Dorsolateral prefrontal cortex (tissue), 122 donors: ENCODE measurements at places on chromosomes 12 and 14. TPM values are rescaled to one million over a fixed set of nuclear protein-coding genes. Genes with fewer than 3 reads are reported as not detected.
A peak's percentile ranks its signal among the peaks of the same experiment; 100 is the strongest.

SSPN gene
- 42.1 TPM for total RNA-seq

P3H3 gene
- total RNA-seq = 34.5 TPM

ACRBP gene
- 1.4 TPM for total RNA-seq

C12orf50 gene
- total RNA-seq = 0.18 TPM

CLEC1B gene
- total RNA-seq = not detected

ENDOU gene
- total RNA-seq = 2.5 TPM

ALG10B gene
- total RNA-seq = 10.3 TPM

SMIM41 gene
- not detected for total RNA-seq

KLHL33 gene
- 0.67 TPM for total RNA-seq

GALNT6 gene
- 22.7 TPM for total RNA-seq

DNA sequence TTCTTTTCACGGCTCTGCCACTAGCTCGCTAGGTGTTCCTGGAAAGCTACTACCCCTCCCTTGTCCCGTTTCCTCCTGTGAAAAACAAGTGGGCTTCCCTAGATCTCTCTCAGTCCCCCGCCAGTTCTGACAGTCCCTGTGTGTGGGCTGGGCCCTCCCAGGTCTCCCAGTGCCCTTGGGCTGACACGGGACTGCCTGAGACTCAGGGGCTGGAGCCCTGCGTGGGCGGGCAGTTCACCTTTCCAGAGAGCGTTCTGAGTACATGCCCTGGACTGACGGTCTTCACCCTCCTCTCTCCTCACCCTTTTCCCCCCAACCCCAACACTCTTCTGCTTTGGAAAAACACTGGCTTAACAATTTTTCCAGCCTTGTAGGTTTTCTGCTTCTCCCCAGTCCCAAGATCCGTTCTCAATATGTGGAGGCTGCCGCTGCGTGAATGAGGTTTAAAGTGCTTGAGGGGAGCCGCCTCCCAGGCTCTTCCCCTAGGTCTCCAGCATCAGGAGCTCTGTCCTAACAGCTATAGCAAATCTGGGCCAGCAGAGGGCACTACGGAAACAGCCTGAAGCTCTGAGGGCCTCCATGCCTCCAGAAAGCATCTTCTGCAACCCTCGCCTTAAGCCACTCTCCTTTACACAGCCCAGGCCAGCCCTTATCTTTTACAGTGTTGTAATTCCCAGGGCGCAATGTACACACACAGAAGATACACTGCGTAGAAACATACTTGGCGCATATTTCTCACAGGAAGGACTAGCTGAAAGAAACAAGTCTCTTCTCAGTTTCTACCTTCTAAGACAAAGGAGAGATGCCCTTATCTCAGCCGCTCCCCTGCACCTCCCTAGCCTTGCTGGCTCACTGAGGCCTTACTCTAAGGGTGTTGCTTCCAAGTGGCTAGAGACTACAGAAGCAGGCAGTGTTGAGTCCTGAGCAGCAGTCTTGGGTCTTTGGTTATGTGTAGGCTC is 10.4 kb upstream of the DCD start:
- DNase-seq = no peak

GRCh38 chr14:64990939-64991338 is 4.2 kb downstream of the FNTB start:
- no peak for DNase-seq

- DNase-seq = no peak
Observed at GRCh38 chr12:69225251-69225910, 14.0 kb upstream of the CPSF6 start.

DNA sequence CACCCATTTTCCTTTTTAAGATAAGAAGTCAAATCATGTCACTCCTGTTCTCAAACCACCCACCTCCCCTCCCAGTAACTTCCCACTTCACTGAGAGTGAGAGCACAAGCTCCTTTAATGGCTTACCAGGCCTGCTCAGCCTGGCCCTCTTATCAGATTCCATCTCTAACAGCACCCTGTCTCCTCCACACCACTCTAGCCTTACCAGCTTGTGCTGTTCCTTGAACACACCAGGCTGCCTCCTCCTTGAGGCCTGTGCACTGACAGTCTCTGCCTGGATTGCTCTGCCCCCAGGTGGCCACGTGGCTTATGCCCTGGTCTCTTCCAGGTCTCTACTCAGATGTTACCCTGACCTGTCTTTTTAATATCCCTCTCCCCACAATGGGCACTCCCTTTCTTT is 40.1 kb upstream of the EVL start:
- DNase-seq = no peak

DNA sequence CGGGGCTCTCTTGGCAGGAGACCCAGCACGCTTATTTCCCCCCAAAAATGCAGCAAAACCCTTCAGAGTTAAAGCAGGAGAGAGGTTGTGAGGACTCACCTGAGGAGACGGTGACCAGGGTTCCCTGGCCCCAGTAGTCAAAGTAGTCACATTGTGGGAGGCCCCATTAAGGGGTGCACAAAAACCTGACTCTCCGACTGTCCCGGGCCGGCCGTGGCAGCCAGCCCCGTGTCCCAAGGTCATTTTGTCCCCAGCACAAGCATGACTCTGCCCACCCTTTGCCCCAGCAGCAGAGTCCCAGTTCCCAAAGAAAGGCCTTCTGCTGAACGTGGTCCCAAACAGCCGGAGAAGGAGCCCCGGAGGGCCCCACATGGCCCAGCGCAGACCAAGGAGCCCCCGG is 337.7 kb downstream of the TMEM121 start:
- DNase-seq = no peak

GRCh38 chr12:102976609-102977280 is 19.3 kb downstream of the ASCL1 start:
- no peak for DNase-seq

- DNase-seq = no peak
Observed at GRCh38 chr14:59275668-59276067, 87.2 kb downstream of the DAAM1 start.

- no peak for DNase-seq
Observed at GRCh38 chr12:26118308-26118707, 6.5 kb downstream of the BHLHE41 start.

- peak; percentile 25 for DNase-seq
Observed at GRCh38 chr14:100533656-100534485, 53.3 kb downstream of the BEGAIN start.

DNA sequence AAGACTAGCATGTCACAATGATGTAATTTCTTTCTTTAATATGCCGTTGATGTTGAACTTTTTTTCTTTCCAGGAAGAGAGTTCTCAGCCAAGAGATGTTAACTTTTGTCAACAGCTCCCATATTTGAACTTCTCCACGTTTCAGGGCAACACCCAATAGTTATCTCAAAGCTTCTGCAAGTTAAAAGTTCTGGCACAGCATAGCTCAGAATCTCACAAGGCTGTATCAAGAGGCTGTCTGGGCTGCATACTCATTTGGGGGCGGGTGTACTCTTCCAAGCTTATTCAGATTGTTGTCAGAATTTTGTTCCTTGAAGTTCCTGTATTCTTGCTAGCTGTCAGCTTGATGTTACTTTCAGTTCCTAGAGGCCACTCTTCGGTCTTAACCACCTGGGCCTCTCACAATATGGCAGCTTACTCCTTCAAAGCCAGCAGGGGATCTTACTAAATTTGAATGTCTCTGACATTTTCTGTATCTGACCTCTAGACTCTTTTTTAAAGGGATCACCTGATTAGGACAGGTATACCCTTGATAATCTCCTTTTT is 38.9 kb downstream of the KCNC2 start:
- no peak for DNase-seq

GRCh38 chr12:40156021-40156764 is 50.3 kb upstream of the SLC2A13 start:
- DNase-seq = peak; percentile 14

GRCh38 chr12:55607821-55608594 is 28.7 kb upstream of the OR10P1 start:
- no peak for DNase-seq

- DNase-seq = no peak
Observed at GRCh38 chr14:58282925-58283593, 15.3 kb upstream of the ARID4A start.

GRCh38 chr12:88453323-88453722 is 126.9 kb downstream of the KITLG start:
- no peak for DNase-seq

DNA sequence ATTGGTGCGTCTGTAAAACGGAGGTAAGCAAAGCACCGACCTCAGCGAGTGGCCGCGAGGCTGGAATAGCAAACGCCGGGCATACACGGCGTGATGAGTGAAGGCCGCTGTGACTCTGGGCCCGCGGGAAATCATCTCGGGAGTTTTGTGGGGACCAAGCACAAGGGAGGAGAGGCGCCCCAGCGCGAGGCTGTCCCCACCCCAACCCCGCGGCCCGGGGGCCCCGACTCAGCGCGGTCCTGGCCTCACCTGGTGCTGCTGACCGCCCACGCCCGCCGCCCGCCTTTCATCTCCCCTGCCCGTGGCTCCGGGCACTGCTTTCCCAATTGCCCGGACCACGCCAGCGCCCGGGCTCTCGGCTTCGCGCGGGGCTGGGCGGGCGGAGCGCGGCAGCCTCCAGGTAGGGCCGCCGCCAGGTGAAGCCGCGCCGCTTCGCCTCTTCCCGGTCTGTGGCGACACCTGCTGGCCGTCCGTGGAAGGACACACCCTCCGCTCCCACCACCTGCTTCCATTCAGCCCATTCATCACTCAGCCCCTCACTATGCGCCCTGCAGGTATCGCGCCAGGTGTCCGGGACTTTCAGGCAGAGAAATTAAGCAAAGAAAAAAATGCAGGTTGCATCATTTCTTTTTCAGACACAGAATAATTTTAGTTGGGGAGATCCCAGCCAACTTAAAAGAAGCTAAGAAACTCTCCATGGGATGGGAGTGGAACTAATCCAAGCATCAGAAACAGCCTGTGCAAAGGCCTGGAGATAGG is 360.4 kb downstream of the MED13L start:
- DNase-seq = peak; percentile 38

GRCh38 chr12:10235761-10236631 is 23.3 kb downstream of the GABARAPL1 start:
- no peak for DNase-seq

DNA sequence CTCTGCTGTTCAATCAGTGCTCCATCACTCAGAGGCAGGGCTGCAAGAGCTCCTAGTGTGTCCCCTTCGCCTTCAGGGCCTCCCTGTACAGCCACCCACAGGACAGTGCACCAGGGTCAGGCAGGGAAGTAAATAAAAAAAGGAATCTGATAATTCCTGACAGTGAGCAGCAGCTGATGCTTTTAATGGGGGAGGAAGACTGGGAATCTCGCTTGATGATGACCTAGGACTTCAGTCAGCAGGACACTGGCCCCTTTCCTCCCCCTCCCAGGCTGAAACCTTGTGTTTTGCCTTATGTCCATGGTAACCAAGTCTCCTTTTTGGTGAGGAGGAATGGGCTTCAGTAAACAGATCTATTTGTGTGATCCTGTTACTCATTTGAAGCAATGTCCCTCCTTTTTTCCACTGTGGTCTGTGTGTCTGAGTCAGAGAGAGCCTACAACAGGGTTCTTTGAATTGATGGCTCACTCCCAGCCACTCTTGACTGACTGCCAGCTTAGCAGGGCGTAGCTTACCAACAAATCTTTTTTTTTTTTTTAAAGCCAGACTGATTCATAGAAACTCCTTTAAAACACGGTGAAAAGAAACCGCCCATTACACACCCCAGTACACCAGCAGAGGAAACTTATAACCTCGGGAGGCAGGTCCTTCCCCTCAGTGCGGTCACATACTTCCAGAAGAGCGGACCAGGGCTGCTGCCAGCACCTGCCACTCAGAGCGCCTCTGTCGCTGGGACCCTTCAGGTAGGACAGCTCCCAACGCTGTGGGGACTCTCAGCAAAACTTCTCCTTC is at the start of gene EMP1:
Gene EMP1, plus strand, starts transcription at position 597 of the 792 bp plus-strand sequence. CDS start 14,785 bp downstream, outside the sequence.
- DNase-seq = peak; percentile 86

DNA sequence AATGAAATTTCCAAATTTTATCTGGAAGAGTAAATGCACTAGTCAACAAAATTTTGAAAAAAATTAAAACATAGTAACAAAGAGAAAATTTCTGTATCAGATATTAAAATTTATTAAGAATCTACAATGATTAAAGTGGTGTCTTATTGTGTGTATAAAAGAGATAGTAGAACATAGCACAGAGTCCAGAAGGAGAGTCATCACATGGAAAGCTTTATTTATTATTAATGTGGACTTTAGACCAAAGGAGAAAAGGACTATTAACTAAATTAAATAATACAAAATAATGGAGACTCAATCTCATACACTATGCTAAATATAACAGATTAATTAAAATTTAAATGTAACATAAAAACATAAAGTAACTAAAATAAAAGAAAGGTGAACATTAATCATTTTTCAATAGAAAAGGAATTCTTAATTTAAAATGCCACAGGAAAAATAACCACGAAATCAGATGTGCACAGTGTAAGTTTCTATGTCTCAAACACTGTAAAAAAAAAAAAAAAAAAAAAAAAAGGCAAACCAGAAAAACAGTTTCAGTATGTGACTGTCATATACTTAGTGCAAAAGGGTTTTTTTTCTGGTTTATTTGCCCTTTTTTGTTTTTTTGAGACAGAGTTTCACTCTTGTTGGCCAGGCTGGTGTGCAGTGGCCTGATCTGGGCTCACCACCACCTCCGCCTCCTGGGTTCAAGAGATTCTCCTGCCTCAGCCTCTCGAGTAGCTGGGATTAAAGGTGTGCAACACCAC is 95.4 kb downstream of the MYF5 start:
- DNase-seq = no peak

DNA sequence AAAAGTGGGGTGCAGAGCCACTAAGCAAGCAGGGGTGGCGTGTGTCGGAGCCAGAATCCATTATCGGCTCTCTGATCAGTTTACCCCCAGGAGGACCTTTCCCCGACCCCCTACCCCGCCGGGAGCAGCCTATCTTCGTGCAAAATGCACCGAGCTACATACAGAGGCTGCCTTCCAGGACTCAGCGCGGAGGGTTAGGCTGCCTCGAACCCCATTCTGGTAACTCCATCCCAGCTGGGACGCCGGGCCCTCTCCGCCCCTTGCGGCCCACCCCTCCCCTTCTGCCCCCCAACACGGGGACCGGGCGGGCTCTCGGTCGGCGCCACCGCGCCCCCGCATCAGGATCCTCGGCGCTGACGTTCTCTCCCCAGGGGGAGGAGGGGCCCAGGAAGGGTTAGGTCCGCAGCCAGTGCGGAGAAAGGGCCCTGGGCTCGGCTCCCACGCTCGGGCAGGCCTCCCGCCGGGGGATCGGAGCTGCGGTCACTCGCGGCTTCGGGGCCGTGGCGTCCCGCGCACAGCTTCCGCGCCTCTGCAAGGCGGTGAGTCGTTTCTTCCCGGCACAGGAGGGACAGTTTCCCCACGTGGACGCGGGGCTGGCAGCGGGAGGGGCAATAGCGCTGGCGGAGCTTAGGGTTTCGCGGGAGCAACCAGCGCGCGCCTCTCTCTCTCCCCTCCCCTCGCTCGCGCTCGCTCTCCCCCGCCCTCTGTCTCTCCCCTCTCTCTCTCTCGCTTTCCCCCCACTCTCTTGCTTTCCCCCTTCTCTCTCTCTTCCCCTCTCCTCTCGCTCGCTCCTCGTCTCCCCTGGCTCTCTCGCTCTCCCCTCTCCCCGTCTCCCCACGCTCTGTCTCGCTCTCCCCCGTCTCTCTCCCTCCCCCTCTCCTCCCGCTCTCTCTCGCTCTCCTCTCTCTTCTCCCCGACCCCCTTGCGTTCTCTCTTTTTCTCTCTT is 12.5 kb upstream of the MAP3K9 start:
- peak; percentile 68 for DNase-seq

DNA sequence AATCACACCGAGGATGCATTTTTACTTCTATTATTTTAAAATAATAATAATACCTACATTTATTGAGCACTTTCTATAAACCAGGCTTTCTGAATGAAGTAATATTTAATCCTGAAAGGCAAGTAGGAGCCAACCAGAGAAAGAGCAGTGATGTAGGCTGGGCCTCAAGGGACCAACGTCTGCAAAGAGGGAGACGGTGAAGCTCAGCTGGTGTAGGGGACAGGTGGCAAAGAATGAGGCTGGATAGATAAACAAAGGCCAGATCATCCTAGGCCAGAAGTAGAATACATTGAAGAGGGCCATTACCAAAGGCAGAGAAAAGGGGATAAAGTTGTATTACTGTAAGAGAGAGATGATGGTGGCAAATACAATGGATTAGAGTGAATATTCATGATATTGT is 810 bp upstream of the TMBIM4 start:
- DNase-seq = no peak
